ENCODE measurements at places on chromosomes 13 and 19. TPM values are rescaled to one million over a fixed set of nuclear protein-coding genes. Genes with fewer than 3 reads are reported as not detected.
A peak's percentile ranks its signal among the peaks of the same experiment; 100 is the strongest.

DNA sequence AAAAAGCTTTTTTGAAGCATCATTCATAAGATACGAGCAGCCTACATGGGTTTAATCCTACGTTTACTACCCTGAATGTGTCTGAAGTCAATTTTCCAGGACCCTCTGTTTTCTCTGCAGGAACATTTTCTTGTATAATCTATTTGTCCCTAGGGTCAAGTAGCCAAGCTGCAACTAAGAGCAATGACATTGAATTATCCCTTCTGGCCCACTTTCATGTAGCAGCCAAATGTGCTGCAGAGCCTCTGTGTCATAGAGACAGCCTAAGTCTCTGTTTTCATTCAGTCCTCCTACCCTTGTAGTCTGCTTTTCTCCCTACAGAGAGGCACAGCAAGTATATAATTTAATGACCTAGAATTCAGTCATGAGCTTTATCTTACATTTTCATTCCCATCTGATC is 82.1 kb downstream of the ZAR1L start:
- peak; percentile 25 for DNase-seq

GRCh38 chr13:37475966-37476365 is 122.6 kb downstream of the POSTN start:
- DNase-seq: no peak

CLDND2 gene
- polyA plus RNA-seq: not detected

- no peak for DNase-seq
Observed at GRCh38 chr13:93547886-93548285, 321.3 kb downstream of the GPC6 start.

DNA sequence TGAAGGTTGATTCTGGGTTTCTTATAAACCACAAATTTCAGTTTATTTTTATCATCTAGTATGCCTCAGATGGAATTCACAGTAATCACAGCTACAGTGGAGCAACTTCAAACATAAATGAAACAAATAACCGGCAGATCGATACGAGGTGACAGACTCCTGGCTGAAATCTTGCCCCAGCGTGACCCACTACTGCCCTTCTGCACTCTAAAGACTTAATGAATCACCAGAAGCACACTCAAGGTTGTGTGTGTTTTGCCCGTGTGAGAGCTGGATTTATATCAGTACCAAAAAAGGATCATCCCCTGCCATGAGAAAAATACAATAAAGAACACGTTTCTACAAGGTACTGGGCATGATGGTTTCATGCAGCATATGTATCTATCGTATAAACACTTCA is 161.7 kb downstream of the KLF12 start:
- no peak for DNase-seq

PSPN gene
- 0.41 TPM for polyA plus RNA-seq

GRCh38 chr19:38980583-38981374 is 5.2 kb upstream of the FBXO17 start:
- DNase-seq: no peak

DNA sequence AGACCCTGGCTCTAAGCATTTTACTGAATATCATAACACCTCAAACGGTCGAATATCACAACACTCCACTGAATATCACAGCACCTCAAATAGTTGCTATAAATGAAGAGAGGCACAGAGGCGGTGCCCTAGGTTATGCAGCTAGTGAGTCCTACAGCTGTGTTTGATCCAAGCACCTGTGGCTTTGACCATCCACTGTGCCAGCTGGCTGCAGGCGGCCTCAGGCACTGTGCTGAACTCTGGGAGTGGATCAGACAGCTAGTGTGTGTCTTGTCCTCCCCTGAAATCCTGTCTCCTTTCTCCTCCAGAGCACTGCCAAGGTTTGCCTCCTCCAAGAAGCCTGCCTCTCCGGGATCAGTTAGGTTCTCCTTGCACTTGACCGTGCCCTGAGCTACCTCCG is 7.3 kb downstream of the NOSIP start:
- DNase-seq: no peak

C5AR1 gene
- 1.3 TPM for polyA plus RNA-seq

DNA sequence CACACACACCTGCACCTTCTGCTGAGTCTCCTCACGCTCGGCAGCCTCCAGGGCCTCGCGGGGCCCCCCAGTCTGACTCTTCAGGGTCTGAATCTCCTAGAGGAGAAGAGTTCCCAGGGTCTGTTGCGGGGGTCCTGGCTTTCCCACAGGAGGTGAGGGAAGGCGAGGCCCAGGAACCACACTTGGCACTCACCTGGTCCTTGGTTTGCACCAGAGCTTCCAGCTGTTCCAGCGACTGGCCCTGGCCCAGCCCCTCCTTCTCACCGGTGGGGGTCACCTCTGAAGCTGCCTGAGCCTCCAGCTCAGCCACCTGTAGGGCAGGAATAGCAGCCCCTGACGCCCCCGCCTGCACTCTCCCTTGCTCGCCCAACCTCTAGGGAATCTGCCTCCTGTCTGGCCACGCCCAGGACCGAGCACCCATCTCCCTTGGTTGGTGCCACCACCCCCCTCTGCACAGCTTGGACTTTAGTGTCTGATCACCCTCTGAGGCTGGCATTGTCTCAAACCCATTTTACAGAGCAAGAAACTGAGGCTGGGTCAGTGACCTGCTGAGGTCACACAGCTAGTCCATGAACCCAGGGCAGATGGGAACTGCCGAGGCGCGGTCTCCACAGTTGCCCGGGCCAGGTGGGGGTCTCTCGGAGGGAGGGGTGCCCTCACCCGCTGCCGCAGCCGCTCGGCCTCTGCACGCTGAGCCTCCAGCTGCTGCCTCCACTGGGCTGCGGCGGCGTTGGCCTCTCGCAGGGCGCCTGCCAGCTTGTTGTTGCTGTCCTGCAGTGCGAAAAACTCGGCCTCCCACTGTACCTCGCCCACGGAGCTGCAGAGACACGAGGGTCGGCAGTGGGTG is 9.5 kb downstream of the HOMER3 start:
- no peak for DNase-seq
